SW 1271 (cell line): ENCODE measurements at places on chromosomes 2 and 18.

DNA sequence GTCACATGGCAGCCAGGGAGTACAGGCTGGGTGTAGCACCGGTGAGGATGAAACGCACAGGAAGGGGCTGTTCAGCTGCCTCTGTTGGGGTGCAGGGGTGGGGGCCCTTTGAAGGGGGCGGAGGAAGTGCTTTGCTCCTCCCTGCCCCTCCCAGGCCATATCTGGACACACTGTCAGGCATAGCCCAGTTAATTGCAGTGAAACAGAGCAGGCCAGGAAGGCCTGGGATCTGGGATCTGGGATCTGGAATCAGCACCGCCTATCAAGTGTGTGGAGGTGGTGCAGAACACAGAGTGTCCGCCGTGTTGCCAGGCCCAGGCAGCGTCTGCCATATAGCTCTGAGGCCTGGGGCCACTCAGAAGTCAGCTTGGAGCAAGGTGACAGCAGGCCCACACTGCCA lies 119.3 kb upstream of the MSH2 start:
- no peak for DNase-seq

DNA sequence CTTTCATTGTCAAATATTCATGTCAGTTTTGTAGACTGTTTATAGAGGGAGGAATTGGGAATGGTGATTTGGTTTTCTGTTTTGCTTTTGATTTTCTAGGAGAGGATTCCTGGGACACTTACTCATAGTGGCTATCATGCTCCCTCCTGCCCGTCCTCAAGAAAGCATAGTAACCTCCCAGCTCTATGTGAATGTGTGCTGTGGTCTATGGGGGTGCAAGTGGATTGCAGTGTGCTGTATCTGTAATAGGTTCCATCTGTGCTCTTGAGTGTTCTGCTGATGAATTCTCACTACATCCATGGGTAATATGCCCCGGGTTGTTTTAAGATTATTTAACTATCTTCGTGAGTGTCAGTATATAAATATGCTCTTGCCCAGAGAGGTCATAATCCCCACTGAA lies 811.3 kb downstream of the CNTNAP5 start:
- DNase-seq = no peak

- no peak for DNase-seq
Observed at GRCh38 chr2:160124571-160124970, 62.2 kb upstream of the PLA2R1 start.

- peak; percentile 39 for DNase-seq
Observed at GRCh38 chr2:44392338-44392943, 30.7 kb downstream of the CAMKMT start.

- no peak for DNase-seq
Observed at GRCh38 chr2:99439971-99440505, 49.8 kb downstream of the REV1 start.

DNA sequence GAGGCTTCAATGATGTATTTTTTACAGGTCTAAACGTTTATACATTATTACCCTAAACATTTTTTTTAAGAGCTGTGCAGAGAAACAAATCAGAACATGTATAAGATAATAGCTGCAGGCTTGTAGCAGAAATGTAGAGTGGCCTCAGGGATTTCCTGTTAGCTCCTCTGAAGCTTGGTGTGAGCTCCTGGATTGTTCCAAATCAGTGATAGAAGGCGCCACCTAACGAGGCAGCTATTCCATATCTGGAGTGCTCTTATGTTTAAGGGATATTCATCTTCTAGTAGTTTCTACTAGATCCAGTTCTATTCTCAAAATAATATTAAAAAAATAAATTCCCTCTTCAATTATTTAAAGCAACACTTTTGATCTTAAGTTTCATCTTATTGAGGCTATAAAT lies 93.1 kb downstream of the LRP1B start:
- DNase-seq = no peak

DNA sequence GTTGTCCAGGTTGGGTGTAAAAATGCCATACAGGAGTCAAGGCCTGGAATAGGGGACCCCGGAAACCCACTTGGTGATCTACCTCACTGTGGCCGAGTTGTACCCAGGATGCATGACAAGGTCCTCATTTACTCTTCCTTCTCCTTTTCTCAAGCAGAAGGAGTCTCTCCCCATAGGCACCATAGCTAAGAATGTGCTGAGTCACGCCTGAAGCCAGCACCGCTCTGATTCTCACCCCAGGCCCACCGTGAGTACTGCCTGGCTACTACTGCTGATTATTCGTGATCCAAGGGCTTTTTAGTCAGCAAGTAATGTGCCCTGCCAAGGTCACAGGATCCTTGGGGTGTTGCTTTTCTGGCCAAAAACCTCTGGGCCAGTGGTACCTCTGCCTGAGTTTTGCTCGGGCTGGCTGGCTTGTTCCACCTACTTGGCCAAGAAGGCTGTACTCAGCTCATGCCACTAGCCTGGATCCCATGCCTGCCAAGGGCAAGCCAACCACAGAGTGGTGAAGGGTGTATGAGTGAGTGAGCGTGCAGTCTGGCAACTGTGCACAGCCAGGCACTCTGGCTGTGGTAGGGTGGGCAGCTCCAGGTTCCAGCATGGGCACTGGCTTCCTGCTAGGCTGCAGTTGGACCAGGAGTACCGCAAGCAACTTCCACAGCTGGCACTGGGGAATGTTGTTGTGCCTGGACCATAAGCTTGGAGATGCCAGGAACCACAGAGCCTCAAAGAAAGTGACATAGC lies 650.1 kb upstream of the VRK2 start:
- no peak for DNase-seq

- no peak for DNase-seq
Observed at GRCh38 chr2:224386876-224387275, 15.0 kb downstream of the FAM124B start.

GRCh38 chr2:181836583-181836982 lies 54.9 kb upstream of the ITPRID2 start:
- DNase-seq = no peak

GRCh38 chr2:36277146-36277808 lies 78.3 kb upstream of the CRIM1 start:
- DNase-seq = peak; percentile 4

DNA sequence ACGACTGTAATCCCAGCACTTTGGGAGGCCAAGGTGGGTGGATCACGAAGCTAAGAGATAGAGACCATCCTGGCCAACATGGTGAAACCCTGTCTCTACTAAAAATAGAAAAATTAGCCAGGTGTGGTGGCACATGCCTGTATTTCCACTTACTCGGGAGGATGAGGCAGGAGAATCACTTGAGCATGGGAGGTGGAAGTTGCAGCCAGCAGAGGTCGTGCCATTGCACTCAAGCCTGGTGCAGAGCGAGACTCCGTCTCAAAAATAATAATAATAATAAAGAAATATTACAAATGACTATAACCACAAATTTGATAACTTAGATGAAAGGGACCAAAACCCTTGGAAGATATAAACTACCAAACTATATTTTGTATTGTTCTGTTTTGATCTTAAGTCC lies 226.3 kb upstream of the GULP1 start:
- no peak for DNase-seq

GRCh38 chr2:234044157-234044556 lies 6.3 kb upstream of the SPP2 start:
- DNase-seq = no peak

GRCh38 chr2:207635468-207636200 lies 10.4 kb upstream of the METTL21A start:
- DNase-seq = no peak

DNA sequence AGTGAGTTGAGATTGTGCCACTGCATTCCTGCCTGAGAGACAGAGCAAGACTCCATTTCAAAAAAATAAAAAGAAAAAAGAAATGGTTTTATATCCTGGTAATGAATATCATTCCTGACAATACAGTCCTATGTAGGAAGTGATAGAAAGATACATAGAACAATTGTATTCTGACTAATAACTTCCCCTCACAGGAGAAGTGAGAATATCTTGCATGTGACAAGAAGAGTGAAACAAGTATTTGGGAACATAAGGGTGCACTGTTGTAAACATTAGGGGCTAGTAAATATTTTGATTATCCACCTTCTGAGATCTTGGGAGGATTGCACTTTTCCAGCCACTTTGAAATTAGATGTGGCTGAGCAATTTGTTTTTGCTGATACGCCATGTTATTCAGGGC lies 40.7 kb downstream of the KLHL14 start:
- no peak for DNase-seq

- DNase-seq = no peak
Observed at GRCh38 chr2:106628377-106628776, 141.2 kb downstream of the CD8B2 start.

GRCh38 chr2:173122936-173123335 lies 47.3 kb downstream of the MAP3K20 start:
- DNase-seq = no peak

GRCh38 chr2:48107326-48107925 lies 201.1 kb upstream of the FBXO11 start:
- DNase-seq = peak; percentile 75

- no peak for DNase-seq
Observed at GRCh38 chr2:213806125-213806726, 522.0 kb downstream of the SPAG16 start.

- DNase-seq = no peak
Observed at GRCh38 chr2:150097901-150098531, 389.5 kb downstream of the RND3 start.

DNA sequence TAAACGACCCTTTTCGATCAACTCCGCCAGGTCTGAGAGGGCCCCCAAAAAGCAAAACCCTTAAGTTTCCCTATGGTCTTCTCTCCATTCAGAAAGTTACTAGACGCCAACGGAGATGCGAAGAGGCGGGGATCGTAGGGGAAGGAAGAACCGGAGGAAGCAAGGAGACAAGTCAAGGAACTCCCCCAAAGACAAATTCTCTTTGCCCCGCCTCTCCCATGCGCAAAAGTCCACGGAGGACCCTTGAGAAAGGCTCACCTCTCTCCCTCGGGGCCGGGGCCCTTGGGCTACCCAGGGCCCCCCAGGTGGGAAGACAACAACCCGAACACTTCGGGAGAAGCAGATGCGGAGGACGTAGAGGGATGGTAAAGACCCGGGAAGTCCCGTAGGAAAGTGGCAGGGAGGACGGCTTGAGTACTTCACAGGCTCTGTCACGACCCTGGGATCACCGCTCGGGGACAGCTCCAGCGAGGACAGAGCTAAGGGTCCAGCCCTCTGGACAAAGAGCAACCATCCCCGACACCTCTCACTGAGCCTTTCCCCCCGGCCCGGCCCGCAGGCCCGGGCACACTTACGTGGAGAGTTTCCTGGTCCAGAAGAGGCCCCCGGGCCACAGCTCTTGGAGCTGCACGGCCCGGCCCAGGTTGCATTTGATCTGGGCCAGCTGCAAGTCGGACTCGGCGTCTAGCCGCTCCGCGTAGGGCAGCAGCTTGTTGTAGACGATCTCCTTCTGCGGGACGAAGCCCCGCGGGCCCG lies 647 bp downstream of the PSME4 start:
- peak; percentile 53 for DNase-seq

DNA sequence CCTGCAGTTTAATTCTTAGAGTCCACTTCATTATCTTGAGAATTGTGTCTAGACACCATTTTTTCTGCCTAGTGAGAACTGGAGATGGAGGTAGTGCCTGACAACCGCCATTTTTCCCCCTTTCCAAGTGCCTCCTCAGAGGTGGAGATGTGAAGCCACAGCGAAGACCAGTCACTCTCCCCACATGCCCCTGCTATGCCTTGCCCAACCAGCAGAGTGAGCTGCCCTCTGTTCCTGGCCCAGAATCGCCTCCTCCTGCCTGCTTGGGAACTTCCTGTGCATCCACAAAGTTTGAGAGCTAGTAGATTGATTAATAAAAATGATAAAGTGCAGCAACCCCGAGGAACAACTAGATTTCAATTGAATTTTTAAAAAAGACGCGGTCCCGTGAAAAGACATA lies 123.3 kb downstream of the CLIP4 start:
- DNase-seq = peak; percentile 18

DNA sequence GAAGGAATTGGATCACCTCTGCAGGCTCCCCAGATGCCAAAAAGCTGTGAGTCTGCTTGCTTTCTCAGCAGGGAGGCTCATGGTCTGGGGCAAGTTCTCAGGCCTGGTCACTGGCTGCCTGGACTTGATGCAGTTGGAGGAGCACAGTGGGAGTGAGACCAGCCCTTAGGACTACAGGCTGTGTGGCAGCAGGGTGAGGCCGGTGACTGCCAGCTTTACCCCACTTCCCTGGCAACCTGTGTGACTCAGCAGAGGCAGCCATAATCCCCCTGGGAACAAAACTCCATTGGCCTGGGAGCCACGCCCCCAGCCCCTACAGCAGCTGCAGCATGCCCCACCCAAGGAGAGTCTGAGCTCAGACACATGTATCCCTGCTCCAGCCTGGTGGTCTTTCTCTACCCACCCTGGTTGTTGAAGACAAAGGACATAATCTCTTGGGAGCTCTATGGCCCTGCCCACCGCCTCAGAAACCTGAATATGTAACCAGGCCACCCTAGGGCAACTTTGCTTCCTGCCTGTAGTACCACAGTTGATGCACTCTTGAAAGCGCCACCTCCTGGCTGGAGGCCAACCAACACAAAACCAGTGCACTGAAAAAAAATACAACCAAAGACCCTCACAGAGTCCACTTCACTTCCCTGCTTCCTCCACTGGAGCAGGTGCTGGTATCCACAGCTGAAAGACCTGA lies 106.8 kb upstream of the SPATS2L start:
- DNase-seq = no peak

DNA sequence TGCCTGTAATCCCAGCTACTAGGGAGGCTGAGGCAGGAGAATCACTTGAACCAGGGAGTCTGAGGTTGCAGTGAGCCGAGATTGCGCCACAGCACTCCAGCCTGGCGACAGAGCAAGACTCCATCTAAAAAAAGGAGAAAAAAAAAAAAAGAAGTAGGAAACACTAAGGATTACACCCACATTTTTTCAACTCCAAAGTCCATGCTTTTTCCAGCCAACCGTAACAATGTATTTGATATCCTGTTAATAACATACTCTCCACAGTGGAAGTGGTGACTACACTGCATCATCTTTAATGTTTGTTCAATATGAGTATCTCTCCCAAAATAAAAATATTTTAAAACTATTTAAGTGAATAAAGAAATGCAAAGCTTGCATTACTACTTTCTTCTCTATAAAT lies 481.6 kb upstream of the ACVR2A start:
- DNase-seq = no peak
